ENCODE measurements at places on chromosomes 11 and 22.
A peak's percentile ranks its signal among the peaks of the same experiment; 100 is the strongest.

- no peak for DNase-seq
These were observed at the start of gene CNTF for GRCh38 chr11:58622344-58622743. Gene CNTF (plus strand): TSS chr11:58622665. CDS start chr11:58622753, 88 bp downstream.

- no peak for DNase-seq
These were observed at the start of gene MMP10 for GRCh38 chr11:102780491-102780918. Gene MMP10 (minus strand): TSS chr11:102780628. CDS start chr11:102780591, 37 bp downstream.

DNA sequence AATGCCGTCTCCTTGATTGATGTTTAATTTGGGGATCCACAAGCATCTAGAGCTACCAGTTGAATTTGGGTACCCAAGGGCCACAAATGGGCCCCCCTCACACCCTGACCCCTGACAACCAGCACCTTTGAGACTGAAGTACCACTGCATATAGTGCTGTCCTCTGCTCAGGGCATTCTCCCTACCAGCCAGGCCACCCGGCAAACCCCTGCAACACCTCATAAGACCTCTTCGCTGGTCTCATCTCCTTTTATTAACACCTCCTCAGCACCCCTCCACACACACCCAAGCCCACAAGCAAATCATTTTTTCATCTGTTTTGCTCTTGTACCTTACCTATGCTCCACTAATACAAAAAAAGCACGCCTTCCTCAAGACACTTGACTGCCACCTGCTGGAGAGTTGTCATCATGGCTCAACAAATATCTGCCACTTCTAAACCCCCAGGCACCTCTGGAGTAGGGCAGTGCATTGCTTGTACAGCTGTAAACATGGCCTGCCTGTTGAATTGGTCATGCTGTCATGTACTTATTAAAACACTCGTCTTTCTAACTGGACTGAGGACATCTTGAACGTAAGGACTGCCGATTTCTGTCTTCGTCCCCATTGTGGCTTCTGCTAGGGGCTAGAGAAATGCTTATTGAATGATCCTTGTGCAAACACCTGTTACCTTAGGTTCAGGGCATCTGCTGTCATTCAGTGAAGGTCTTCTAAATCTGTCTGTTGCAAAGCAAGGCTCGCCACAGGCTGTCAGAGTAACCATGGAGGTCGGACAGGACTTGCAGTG lies 66.5 kb downstream of the BMAL1 start:
- peak; percentile 82 for DNase-seq

- DNase-seq: no peak
These were observed 8.0 kb downstream of the MOB2 start for GRCh38 chr11:1478544-1478943.

DNA sequence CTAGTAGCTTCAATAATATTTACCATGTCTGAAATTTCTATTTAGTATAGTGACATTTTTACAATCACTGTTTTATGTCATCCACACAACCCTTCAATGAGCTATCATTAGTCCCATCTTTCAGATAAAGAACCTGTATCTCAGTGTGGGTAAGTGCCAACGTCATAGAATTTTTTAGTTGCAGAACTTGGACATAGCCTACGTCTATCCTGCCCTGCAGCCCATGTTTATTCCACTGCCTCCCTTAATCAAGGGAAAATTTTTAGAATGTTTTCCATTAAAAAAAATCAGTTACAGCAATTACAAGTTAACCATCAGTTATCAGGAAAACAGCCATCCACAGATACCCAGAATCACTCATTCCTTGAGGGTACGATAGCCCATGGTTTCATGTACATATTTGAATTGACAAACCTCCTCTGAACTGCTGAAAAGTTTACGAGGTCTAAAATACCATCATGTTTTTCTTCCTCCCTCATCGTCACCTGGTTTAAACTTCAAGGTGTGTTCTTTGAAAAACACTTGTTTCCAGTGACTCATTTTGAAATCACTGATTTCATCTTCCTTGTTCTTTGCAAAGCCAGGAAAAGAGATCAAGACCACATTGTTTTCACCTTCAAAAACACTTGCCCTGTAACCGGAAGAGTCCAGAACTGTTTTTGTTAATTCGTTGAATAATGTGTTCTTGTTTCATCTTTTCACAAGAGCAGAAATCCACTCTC lies 100.9 kb downstream of the FAM76B start:
- DNase-seq: no peak

DNA sequence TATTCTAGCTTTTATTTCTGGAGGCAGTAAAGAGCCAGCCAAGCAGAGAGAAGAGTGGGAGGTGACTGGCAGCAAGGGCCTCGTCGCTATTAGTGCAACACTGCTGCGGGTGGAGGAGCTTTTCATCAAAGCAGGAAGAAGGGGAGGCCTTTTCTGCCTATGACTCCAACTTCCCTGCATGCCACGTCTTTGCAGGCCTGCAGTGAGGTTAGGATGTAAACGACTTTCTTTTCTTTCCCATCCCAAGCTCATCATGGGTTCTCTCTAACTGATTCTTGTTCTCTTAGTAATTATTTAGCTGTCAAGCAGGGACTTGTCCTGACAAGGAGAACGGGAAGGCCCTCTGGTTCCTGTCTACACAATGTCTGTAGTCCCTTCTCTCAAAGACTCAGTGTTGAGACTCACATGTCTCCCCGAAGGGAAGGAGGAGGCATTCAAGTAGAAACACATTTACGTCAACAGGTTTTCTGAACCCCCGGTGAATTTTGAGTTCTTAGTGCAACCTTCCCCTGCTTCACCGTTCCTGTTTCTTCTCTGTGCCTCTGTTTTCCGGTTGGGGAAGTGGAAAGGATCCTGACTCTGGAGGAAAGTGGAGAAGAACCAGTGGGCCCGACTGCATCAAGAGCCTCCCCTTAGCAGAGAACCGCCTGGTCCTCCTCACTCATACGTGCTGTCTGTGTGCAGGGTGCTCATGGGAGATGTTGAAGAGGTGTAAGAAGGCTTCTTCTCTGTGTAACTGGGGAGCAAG lies 56.9 kb downstream of the PACS1 start:
- DNase-seq: peak; percentile 68

- DNase-seq: no peak
These were observed 3.2 kb downstream of the CHKA start for GRCh38 chr11:68117853-68118470.
